ENCODE measurements at places on chromosomes 7 and 10.

GRCh38 chr10:126833542-126833941, 71.7 kb upstream of the DOCK1 start:
- DNase-seq: no peak

DNA sequence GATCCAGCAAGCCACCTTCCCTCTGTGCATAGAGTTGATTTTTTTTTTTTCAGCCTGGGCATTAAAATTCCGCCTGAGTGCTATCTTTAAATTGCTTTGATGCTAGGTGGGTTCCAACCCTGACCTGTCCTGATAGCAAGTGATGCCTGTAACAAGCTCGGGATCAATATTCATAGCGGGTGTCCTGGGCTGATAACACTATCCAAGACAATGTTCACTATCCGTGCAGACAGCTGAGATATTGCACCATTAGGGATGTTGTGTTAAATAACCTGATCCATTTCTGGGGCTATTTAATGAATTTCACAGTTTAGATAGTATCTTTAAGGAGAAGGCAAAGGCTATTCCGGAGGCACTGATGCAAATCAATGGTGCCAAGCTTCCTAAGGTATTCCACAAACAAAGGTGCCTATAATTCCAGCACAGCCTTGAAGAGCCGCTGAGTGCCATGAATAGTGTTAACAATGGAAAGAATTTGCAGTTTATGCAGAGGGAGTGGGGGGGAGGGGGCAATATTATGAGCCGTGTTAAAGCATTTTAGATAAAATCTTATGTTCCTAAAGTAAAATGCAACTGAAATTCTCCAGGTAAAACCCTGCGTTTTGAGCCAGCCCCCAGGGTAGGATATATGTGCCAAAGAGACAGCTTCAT, 4.2 kb upstream of the NKX1-2 start:
- DNase-seq: no peak

DNA sequence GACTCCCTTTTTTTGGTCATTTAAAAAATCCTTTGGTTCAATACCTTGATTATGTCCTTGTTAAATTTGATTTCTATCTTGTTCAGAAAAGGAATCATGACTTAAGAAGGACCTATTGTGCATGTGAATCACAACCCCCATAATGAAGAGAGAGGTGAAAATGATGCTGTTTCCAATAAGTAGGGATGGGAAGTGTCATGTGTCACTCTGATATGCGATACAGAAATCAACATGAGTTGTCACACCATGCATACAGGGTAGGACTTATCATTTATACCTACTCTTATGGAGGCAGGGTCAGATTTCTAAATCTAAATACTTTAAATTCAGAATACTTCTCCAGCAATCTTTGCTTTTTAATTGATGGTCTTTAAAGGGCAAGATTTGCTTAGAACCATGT, 19.4 kb upstream of the DLX6 start:
- DNase-seq: no peak

DNA sequence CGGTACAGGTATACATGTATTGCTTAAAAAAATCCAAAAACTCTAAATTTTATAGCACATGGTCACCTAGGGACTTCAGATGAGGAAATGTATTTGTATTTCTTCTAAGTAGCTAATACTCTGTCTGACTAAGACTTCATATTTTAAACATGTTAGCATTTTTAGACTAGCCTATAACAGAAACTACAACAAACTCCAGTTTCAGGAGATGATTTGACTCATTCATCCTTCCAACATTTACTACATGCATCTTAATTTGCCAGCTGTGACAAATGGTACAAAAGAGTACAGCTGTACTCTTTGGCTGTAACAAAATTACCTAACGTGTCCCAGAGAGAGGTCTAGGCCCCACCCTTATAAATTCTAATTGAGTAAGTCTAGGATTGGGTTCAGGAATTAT, 22.2 kb downstream of the TMEM209 start:
- DNase-seq: no peak

- DNase-seq: no peak
These were observed 5.4 kb downstream of the LOXL4 start for GRCh38 chr10:98262571-98262970.

GRCh38 chr7:130641497-130641896, 27.1 kb downstream of the COPG2 start:
- no peak for DNase-seq

DNA sequence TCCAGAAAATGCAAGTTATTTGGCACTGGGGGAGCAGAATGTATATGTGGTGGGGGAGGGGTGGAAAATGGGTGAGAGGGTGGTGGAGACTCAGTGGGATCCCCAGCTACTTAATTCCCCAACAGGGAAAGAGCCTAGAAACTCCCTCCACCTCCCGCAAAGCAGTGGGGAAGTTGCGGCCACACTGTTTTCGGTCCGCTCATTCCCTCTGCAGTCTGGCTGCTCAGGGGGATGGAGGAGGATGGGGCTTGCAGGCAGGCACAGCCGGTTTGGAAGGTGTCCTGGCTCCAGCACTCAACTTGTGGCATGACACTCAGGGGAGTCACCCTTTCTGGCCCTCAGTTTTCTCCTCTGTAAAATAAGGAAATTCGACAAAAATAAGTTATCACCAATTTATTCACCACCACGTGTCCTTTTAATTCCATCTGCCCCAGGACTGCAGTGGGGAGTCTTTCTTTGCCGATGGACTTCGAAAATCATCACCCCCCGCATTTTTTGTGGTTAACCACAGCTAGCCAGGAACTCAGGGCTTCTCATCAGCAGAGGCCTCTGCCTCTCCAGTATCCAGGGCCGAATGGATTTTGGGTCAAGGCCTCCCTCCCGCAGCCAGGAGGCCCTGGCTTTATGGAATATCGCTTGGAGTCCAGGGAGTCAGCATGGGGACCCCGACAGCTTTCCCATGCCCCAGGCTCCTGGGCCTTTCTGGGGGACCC, 1.6 kb upstream of the HTRA1 start:
- DNase-seq: no peak

- no peak for DNase-seq
These were observed 34.2 kb upstream of the LAMB1 start for GRCh38 chr7:108037140-108037539.

DNA sequence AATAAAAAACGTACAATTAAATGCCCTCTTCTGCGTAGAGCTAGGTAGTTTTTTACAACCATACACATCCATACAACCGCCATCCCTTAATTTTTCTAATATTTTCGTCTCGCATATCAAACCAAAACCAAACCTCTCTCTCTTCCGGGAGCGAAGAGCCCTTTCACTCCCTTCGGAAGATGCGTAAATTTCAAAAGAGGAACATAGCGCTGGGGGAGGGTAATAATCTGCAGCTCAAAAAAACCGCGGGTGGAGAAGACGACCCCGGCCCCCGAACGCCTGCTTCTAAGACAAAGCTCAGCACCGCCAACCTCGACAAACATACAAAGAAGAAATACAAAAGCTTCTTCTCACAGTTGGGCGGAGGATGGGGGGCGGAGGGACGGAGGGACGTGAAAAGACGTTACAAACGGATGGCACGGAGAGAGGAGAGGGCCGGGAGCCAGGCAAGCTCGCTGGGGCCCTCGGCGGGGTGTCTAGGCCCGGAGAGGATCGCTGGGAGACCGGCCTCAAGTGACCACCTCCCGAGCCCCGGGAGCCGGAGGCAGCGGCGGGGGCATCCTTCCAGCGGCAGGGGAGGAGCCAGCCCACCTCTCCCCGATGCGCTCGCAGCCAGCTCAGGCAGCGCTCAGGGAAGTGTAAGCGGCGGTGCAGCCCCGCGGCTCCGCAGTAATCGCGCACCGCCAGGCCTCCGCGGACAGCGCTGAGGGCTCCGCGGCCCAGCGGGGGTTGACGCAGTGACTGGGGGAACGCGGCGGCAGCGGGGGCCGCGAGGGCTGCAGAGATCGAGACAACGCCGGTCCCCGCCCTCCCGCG, 851 bp downstream of the MKRN1 start:
- no peak for DNase-seq

DNA sequence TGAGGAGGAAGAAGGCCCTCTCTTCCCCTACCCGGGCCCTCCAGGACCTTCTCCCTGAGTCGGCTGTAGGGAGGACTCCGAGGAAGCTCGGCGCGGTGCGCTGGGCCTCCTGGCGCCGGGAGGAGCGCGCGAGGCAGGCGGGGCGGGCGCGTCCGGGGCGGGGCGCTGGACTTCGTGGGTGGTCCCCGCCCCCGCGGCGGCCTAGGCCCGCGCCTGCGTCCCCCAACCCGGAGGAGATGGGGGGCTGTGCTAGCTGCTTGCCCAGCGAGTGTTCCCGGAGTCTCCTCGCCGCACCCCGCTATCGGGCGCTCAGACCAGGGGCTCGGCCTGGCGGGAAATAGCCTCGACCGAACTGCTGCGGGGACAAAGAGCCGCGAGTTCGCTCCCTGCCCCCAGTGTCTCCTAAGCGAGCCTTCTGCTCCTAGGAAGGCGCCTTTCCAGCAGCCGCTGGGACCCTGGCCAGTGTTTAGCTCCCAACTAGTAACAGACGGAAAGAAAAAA, 19.2 kb upstream of the SMO start:
- peak; percentile 9 for DNase-seq

DNA sequence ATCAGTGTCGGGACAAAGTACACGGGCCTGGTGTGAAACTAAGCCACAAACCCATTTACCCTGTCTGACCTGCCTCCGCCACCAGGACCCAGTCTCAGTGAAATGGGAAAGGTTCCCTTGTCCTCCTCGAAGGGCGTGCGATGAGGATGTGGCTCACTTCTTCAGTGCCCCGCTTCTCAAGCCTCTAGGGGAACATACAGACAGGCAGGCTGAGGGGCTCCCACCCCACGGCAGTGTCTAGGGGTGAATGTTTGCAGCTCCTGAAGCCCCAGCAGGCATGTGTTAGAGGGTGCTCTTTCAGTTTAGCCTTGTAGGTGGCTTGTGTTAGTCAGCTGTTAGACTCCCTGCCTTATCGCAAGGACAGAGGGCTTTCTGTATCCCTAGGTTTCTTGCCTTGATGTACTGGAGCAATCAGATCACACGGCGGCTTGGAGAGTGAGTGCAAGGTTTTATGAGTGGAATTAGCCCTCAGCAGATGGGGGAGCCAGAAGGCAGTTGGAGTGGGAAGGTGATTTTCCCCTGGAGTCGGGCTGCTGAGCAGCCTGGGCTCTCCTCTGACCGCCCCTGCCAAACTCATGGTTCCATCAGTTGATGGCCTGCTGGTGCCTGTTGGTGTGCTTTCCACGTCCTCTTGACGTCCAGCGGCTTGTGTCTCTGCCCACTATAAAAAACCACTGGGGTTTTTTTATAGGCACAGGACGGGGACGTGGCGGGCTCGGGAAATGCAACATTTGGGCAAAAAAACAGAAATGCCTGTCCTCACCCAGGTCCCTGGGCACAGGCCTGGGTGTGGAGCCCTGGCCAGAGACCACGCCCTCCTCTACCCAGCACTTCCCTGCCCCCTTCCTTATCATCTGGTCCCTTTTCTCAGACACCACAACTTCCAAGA, 759 bp downstream of the NUDT1 start:
- no peak for DNase-seq

GRCh38 chr7:148849393-148850098, 34.5 kb downstream of the EZH2 start:
- no peak for DNase-seq

DNA sequence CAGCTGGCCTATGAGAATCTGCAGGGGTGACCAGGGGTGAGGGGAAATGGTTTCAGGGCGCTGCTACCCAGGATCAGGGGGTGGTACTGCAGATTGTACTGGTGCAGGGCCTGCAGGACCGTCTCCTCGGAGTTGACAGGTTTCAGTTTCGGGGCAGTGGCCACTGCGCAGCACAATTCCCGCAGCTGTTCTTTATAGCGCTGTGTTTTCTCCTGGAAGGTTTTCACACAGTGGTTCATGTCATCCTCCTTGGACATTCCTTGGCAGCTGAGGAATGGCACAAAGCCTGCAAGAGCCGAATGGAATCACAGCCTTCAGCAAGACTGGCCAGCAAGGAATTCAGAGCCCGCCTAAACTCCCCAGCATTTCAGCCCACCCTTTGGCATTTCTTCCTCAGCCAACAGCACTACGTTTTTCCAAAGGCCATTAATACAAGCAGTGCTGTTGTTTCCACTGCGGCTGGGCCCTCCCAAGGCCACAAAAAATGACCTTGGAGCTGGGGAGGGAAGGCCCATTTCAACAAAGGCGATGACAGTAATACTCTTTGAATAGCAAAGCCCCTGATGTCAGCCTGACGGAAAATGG, 44.9 kb downstream of the PNLIPRP2 start:
- DNase-seq: no peak

DNA sequence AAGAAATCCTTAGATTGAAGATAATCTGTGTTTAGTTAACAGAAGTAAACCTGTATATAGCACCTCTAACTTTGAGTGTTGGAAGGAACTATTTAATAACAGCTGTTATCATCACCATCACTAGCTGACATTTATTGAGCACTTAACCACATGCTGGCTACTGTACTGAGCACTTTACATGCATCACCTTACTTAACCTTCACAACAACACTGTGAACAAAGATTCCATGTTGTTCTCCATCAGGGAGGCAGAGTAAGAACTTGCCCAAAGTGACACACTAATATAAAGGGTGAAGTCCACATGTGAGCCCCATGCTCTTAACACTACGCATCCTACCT, 182.2 kb downstream of the ST7 start:
- DNase-seq: no peak

GRCh38 chr10:86600296-86600695, 54.1 kb upstream of the OPN4 start:
- DNase-seq: no peak

GRCh38 chr7:135789956-135790355, 41.3 kb upstream of the FAM180A start:
- DNase-seq: no peak

DNA sequence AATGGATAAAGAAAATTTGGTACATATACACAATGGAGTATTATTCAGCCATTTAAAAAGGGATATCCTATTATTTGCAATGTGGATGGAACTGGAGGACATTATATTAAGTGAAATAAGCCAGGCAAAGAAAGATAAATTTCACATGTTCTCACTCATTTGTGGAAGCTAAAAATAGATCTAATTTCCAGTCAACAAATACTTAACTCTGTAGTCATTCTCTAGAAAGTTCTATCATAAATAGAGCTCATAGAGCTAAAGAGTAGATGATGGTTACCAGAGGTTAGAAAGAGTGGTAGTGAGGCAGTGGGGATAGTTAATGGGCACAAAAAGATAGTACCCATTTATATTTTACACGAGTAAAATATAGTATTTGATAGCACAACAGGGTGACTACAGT, 104.2 kb upstream of the SLC13A1 start:
- no peak for DNase-seq

All from effector CD4-positive, alpha-beta T cell (primary cell).